Melanocyte of skin (primary cell): ENCODE measurements at places on chromosomes 4 and X. TPM values are rescaled to one million over a fixed set of nuclear protein-coding genes. Genes with fewer than 3 reads are reported as not detected.

The FGA gene
- not detected in 2 replicates for total RNA-seq

The NLRP2B gene
- not detected in 2 replicates for total RNA-seq

The IL1RAPL1 gene
- 3.0 and 3.1 TPM in 2 replicates for total RNA-seq

The GAGE1 gene
- not detected in 2 replicates for total RNA-seq

The CSN1S1 gene
- not detected in 2 replicates for total RNA-seq

The PWWP3B gene
- total RNA-seq = not detected in 2 replicates

The DUSP21 gene
- total RNA-seq = under 0.01 TPM in 1 of 2 replicates, not detected in the other

The ERAS gene
- not detected in 2 replicates for total RNA-seq

The ARHGAP36 gene
- not detected in 2 replicates for total RNA-seq

The FAM184B gene
- 0.67 and 1.4 TPM in 2 replicates for total RNA-seq

The GPRIN3 gene
- 8.3 and 15.3 TPM in 2 replicates for total RNA-seq

The ZCCHC12 gene
- total RNA-seq = not detected in 2 replicates

The FIP1L1 gene
- total RNA-seq = 85.3 and 87.8 TPM in 2 replicates

The GSX2 gene
- not detected in 2 replicates for total RNA-seq

The THAP6 gene
- 16.0 and 20.7 TPM in 2 replicates for total RNA-seq

The CENPC gene
- total RNA-seq = 18.0 and 20.7 TPM in 2 replicates

The IL2 gene
- not detected in 2 replicates for total RNA-seq

The GPR78 gene
- total RNA-seq = not detected in 2 replicates

The LRP2BP gene
- total RNA-seq = 1.00 and 1.7 TPM in 2 replicates

The PNMA3 gene
- total RNA-seq = not detected in 2 replicates

The GAGE12E gene
- not detected in 2 replicates for total RNA-seq

The SH2D1A gene
- not detected in 2 replicates for total RNA-seq

The ABCE1 gene
- 141 and 176 TPM in 2 replicates for total RNA-seq

The NXF2B gene
- not detected in 2 replicates for total RNA-seq

The CDK16 gene
- total RNA-seq = 95.6 and 117 TPM in 2 replicates

The SPANXN3 gene
- not detected in 2 replicates for total RNA-seq

The CT83 gene
- not detected in 2 replicates for total RNA-seq

The TLR8 gene
- total RNA-seq = not detected in 2 replicates

The ODAPH gene
- total RNA-seq = under 0.01 TPM in 1 of 2 replicates, not detected in the other

The IL1RAPL2 gene
- total RNA-seq = not detected in 2 replicates

The HTRA3 gene
- total RNA-seq = 0.67 and 0.77 TPM in 2 replicates

The PROM1 gene
- 1.1 and 1.7 TPM in 2 replicates for total RNA-seq

The MCUB gene
- total RNA-seq = 14.2 and 16.7 TPM in 2 replicates

The NUP62CL gene
- total RNA-seq = 0.34 TPM in 1 of 2 replicates, not detected in the other

The CACNA1F gene
- not detected in 2 replicates for total RNA-seq

The DCAF4L1 gene
- total RNA-seq = 0.46 and 0.67 TPM in 2 replicates

The GLRA2 gene
- not detected in 2 replicates for total RNA-seq

The PABPC5 gene
- total RNA-seq = 4.1 and 6.9 TPM in 2 replicates

The SHISA3 gene
- total RNA-seq = not detected in 2 replicates

The CSAG2 gene
- not detected in 2 replicates for total RNA-seq

The GABRG1 gene
- not detected in 2 replicates for total RNA-seq

The CA5B gene
- 10.7 and 14.2 TPM in 2 replicates for total RNA-seq

The TACC3 gene
- total RNA-seq = 7.6 and 10.7 TPM in 2 replicates

The ADGRG4 gene
- not detected in 2 replicates for total RNA-seq

The RASL11B gene
- under 0.01 and 0.15 TPM in 2 replicates for total RNA-seq

The MSANTD1 gene
- 1.4 and 1.5 TPM in 2 replicates for total RNA-seq

The SRPK3 gene
- under 0.01 TPM in 2 replicates for total RNA-seq

The GLOD5 gene
- total RNA-seq = not detected in 2 replicates

The SSX1 gene
- under 0.01 TPM in 1 of 2 replicates, not detected in the other for total RNA-seq

The GUCY1B1 gene
- total RNA-seq = 0.33 and 1.2 TPM in 2 replicates

The CXCL10 gene
- total RNA-seq = 1.5 and 10.3 TPM in 2 replicates

The AFF1 gene
- total RNA-seq = 19.3 and 36.8 TPM in 2 replicates

The RNF150 gene
- total RNA-seq = 16.7 and 18.0 TPM in 2 replicates

The HAUS3 gene
- 8.9 and 14.5 TPM in 2 replicates for total RNA-seq

The FGF5 gene
- 0.36 TPM in 1 of 2 replicates, not detected in the other for total RNA-seq

The KIT gene
- 42.2 and 44.0 TPM in 2 replicates for total RNA-seq

The GABRQ gene
- total RNA-seq = under 0.01 TPM in 1 of 2 replicates, not detected in the other

The CTAG1B gene
- not detected in 2 replicates for total RNA-seq

The CEP135 gene
- 6.2 and 11.3 TPM in 2 replicates for total RNA-seq
